Stimulated activated CD4-positive, alpha-beta T cell treated with anti-CD3 and anti-CD28 coated beads, Interleukin-2, amount 100 ng/mL, for 48 hours (primary cell): ENCODE measurements at places on chromosomes 1 and 21.

DNA sequence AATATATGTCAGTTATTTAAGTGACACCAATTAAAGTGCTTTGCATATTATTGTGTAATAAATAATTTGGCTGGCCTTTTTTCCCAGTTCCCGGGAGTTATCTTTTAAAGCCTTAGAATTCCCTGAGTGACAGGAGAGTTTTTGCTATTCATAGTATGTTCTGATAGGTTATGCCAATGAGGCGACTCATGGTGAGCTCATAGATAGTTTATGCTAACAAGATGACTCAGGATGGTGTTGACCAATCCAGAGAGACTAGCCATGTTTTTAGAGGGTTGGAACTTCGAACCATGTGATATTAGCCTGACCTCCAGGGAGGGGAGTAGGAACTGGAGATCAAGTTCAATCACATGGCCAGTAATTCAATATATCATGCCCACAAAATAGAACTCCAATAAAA lies 310.8 kb downstream of the USP25 start:
- no peak for DNase-seq

GRCh38 chr21:26887251-26887650 lies 42.0 kb upstream of the ADAMTS1 start:
- DNase-seq: no peak

- DNase-seq: no peak
These were observed 233.6 kb upstream of the PTBP2 start for GRCh38 chr1:96487971-96488370.

DNA sequence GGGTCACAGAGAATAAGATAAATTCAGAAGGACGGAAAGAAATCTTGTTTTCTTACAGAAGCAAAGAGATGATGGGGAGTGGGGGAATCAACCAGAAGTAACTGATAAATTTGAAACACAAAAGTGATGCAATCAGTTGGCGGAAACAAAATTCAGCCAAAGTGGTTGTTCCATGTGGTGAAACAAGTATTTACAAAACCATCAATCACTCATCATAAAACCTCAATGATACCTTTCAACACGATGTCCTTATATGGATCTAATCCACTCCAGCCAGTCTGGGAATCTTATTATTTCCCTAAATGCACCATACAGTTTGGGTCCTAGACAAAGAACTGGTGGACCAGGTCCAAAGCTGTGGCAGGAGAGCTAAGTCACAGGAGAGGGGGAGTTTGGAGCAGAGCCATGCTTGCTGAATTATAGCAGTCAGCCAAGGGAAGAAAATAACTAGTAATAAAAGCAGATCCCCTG lies 303.8 kb upstream of the LRRC7 start:
- no peak for DNase-seq

DNA sequence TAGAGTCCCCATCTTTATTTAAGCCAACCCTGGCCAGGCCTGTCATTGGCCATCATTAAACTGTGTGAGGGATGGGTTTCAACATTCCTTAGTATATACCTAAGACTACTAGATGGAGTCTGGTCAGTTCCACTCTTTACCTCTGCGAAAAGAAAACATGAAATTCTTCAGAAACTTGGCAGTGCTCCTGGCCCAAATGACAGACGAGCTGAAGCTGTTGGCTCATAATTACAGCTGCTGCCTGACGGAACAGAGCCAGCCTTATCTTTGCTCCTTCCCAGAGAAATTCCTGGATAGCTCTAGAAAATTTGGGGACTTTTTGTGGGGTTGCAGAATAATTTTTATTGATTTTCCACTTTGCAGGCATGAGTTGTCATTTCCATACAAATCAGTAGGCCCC lies 30.4 kb downstream of the NPHS2 start:
- DNase-seq: no peak
